Femur (tissue), 1 donor: ENCODE measurements at places on chromosomes 6 and 20.

- DNase-seq, result no peak
Observed at GRCh38 chr20:57577679-57578475, 17.0 kb downstream of the PCK1 start.

DNA sequence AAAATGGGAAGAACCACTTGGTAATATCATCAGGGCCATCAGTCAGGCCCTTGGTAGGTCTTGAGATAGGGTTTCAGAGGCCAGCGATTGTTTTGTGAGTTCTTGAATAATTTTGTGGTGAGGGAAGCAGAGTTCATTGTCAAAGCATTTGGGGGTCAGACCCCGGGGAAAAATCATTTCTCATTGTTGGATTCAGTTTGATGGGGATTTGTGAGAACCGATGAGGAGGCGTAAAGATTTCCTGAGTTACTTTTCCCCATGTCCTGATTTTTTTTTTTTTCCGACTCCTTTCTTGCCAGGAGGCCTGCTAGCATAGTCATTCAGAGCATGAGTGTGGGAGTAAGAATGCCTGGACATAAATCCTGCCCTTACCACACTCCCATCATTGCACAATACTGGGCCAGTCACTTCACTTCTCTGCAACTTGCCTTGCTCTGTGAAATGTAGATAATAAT is 60.3 kb downstream of the TSHZ2 start:
- peak; percentile 72 for DNase-seq

DNA sequence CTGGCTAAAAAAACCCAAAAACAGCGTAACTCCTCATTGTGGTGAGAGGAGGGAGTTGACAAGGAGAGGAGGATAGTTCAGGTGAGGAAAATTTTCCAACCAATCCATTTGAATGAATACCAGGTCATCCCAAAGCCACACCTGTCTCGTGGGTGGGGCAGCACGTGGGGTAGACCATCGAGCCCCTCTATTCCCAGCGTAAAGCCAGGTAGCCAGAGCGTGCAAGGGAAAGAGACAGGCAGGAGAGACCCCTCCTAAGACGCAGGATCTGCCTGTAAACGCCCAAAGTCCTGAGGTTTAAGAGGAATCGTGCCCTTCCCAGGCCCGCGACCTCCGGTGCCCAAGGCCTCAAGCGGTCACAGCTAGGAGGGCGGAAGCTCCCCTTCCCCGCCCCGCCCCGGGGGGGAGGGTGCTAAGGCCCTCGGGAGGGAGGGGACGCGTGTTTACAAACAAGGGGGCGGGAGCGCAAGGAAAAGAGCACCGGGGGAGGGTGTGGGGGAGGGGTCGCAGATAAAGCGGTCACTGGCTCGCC is 712 bp downstream of the RXRB start:
- DNase-seq, result no peak

GRCh38 chr20:53162251-53162835 is 190.2 kb downstream of the TSHZ2 start:
- DNase-seq, result peak; percentile 74

GRCh38 chr6:15506066-15506465 is 156.8 kb downstream of the DTNBP1 start:
- no peak for DNase-seq
